ENCODE measurements at places on chromosomes 11 and 22. TPM values are rescaled to one million over a fixed set of nuclear protein-coding genes. Genes with fewer than 3 reads are reported as not detected.

DNA sequence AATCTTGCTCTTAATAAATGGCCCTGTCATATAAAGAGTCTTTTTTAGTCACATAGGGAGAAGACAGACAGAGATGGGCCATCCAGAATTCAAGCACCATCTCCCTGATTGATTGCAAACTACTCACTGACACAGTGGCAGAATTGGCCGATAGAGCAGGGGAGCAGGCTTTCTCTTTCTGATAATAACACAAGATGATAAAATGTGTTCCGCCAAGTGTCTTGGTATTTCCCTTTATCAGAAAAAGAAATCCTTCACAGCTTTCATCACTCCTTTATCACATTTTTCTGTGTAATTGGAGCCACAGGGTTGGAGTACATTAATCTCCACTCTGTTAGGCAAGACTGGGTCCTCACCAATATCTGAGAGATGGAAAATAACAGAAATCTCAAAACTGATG is 406.0 kb downstream of the TMEM135 start:
- no peak for DNase-seq

The MPZL3 gene
- 0.36 TPM for total RNA-seq

DNA sequence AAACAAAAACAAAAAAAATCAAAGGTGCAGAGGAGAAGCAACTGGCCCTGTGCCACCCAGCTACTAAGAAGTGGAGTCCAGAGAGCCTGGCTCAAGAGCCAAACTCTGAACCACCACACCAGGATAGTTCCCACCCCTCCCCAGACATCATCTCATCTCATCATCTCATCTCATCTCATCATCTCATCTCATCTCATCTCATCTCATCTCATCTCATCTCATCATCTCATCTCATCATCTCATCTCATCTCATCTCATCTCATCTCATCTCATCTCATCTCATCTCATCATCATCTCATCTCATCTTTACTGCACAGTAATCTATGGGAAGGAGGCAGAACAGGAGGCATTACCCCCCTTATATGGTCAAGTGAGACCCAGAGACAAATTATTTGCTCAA is 8.3 kb downstream of the CHRNA10 start:
- DNase-seq = no peak

- DNase-seq = peak; percentile 37
Measured at GRCh38 chr11:30196400-30197206, 34.2 kb upstream of the FSHB start.
